ENCODE measurements at places on chromosomes 11 and 22. TPM values are rescaled to one million over a fixed set of nuclear protein-coding genes. Genes with fewer than 3 reads are reported as not detected.

GRCh38 chr11:35950082-35950481, 6.2 kb downstream of the LDLRAD3 start:
- no peak for DNase-seq

Gene KCNK4
- not detected for total RNA-seq

DNA sequence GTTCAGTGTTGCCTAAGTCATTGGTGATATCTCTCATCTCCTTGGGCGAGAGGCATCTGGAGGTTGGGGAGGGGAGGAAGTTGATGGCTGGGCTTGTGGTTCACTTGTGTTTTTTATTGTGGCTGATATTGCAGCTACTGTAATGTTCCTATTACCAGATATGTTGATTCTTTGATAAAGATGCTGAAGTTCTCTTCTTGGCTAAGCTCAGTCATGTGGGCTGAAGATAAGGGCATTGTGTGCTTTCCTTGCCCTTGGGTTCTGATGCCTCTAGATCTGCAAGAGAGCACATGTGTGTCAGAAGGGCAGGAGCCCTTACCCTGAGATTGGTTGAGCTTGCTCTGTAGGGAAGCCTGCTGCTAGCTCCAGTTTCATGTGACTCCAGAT, 12.0 kb downstream of the STX3 start:
- DNase-seq = no peak

GRCh38 chr22:21587803-21588611, 20.5 kb downstream of the UBE2L3 start:
- DNase-seq = no peak

- DNase-seq = no peak
These were observed 309.2 kb downstream of the BRD1 start for GRCh38 chr22:49518436-49518970.

GRCh38 chr11:2932850-2933251, 3.6 kb upstream of the PHLDA2 start:
- peak; percentile 71 for DNase-seq

- DNase-seq = no peak
These were observed 78.0 kb upstream of the PPARA start for GRCh38 chr22:46072110-46072881.

Gene PATE2
- total RNA-seq = not detected

DNA sequence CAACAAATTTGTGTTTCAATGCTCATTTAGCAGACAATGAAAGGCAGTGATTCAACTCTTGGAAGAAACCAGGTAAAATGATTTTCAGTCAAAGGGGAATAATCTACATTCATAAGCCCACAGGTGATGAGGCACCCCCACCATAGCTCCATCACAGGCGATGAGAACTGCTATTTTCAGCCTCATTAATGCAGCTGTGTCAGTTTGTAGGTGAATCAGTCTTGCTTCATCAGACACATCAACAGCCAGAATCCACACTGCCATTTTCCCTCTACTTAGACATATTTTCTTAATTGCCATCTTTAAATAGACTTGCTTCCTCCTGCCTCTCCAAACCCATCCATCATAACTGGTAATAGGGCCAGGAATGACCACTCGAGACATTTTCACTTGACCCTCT, 701.0 kb downstream of the OPCML start:
- DNase-seq = no peak

Gene APLNR
- total RNA-seq = not detected
